ENCODE measurements at places on chromosomes 7 and 10.

- no peak for DNase-seq
Observed at GRCh38 chr10:122022276-122022675, 33.3 kb downstream of the TACC2 start.

- peak; percentile 20 for DNase-seq
Observed at GRCh38 chr10:47309408-47310089, 9.6 kb downstream of the GDF10 start.

DNA sequence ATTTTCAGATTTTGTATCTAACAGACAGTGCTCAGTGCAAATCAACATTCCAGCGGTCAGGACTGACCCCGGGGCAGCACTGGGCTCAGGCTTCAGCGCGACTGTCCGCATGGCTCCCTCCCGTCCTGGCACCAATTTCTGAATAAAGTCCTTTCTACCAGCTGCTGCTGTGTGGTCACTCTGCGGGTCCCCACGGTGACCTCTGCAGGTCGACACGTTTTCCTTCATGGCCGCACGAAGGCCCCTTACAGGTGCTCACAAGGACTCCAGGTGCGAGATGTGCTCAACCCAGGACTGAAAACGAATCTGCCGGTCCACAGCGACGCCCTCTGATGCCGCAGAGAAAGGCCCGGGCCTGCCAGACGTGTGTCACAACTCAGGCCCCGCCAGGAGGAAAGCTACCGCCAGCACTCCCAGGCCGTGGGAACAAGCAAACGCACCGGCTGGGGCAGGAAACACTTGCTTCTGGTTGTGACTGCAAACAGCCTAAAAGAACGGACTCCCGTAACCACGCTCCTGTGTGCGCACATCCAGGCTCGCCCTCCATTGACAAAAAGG is 3.7 kb upstream of the UTF1 start:
- DNase-seq: no peak

DNA sequence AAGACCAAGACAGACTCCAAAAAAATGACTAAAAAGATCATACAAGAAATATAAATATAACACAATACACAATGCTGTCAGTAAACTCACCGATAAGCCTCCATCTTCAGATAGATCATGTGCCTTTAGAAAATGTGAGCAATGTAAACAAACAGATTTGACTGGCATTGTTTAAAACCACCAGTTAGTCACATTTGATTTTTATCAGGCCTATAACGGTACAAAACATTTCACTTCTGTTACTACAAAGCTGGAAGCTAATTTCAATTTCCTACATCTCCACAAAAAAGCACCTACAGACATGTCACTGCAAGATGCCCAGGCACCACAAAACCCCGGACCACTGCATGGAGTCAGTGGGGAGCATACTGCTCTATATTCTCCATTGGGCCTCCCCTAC is 18.9 kb downstream of the SGMS1 start:
- no peak for DNase-seq

GRCh38 chr7:155874010-155874409 is 61.7 kb upstream of the SHH start:
- no peak for DNase-seq

DNA sequence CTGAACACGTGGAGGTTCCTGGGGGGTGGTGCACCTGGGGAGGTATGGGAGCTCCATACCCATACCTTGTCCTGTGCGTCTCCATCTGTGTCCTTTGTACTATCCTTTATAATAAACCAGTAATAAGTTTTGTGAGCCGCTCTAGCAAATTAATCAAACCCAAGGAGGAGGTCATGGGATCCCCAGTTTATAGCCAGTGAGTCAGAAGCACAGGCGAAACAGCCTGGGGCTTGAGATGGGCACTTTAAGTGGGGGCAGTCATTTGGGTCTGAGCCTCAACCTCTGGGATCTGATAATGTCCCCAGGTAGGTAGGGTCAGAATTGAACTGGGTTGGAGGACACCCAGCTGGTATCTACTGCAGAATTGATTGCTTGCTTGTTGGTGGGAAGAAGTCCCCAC is 16.9 kb downstream of the SNX10 start:
- no peak for DNase-seq

DNA sequence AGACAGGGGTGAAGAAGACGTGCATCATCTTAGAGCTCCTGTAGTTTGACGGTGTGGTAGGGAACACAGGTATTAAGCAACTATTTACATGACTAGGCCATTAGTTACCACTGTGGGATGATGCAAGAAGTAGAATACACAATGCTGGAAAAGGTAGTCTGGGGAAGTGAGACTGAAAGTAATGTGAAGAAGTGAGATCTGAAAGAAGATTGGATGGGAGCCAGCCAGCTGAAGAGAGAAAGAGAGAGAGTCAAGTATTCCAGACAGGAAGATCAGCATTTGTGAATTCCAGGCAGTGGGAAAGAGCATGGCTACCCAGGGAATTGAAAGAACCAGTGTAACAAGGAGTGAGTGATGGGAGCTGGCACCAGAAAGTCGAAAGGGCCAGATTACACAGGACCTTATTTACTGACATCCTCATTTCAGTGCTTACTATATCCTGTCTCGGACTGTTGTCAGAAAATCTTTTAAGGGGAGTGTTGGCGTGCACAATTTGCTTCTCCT is 4.0 kb upstream of the CFAP58 start:
- peak; percentile 75 for DNase-seq

GRCh38 chr10:119104654-119105015 is 722 bp downstream of the DENND10 start:
- DNase-seq: no peak

GRCh38 chr7:158277219-158278141 is 310.1 kb downstream of the PTPRN2 start:
- no peak for DNase-seq

GRCh38 chr7:81525841-81526240 is 244.0 kb downstream of the HGF start:
- no peak for DNase-seq

DNA sequence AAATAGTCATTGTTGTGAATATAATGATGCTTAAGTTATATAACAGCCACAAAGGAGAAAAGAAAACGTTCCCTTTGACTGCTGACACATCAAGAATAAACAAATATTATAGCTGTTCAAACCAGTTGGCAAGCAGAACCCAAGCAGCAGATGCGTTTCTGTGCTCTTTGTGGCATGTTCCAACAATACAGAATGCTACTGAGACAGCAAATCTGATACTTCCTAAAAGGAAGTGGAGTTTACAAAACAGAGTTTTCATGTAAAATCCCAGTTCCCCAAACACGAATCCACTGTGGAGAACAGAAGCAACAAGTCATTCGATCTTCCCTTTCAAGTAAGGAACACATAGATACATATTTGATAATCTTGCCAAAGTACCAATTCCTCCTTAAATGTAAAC is 170.9 kb upstream of the ASAH2 start:
- DNase-seq: peak; percentile 77

- no peak for DNase-seq
Observed at GRCh38 chr10:100128951-100129350, 47.3 kb upstream of the CPN1 start.

- no peak for DNase-seq
Observed at GRCh38 chr10:76036962-76037361, 605.5 kb downstream of the LRMDA start.

DNA sequence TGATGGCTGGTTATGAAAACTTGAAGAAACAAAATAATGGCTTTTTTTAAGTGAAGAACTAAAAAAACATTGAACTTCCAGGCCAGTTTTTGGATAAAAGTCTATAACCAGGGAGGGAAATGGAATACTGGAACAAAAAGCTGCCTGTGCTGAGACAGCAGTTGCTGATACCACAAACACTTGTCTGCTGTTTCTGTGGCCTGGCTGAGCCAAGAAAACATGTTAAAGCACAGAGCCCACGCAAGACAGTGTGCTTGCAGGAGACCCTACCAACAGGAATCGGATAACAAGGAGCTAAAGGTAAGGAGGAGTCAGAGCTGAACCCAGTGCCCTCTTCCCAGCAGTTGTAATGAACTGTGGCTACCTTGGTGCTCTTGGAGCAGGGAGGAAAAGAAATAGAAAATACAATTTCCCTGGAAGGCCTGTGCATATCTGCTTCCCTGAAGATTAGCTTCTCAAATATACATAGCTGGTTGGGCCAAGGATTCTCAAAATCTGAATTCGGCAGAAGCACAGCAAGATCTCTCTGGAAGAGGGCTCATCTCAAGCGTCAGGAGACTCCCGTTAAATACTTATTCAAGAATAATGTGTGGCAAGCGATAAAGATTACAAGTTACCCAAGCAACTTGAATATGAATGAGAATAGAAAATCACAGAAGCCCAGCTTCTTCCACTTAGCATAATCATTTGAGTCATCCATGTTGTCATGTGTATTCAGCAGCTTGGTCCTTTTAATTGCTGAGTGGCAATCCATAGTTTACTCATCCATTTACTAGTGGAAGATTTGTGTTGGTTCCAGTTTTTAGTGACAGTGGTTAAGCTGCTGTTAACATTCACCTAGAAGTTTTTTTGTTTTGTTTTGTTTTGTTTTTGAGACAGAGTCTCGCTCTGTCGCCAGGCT is 87.6 kb downstream of the NOD1 start:
- peak; percentile 49 for DNase-seq

- no peak for DNase-seq
Observed at GRCh38 chr10:102988404-102989314, 70.6 kb downstream of the CNNM2 start.

DNA sequence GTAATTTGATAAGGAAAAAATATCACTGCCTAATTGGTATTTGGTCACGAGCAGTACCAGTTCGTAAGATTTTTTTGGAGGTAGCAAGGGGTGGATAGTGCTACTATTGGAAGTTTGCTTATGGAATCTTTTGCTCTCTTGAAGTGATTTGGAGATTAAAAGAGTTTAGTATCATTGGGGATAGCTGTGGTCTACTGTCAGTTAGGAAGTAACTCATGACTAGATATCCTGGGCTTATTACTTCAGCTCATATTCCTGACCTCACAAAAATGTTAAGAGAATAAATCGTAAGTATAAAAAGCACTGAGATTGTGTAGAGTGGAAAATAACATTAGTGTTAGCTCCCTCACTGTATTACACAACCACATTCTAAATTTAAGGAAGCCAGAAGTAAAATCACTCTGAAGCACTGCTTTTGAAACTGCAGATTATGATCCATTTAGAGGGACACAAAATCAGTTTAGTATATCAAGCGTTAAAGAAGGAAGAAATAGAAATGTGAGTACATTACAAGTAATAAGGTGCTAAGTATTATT is 22.6 kb downstream of the SGPL1 start:
- DNase-seq: peak; percentile 62

- DNase-seq: no peak
Observed at GRCh38 chr7:27245798-27246691, 3.4 kb downstream of the EVX1 start.

DNA sequence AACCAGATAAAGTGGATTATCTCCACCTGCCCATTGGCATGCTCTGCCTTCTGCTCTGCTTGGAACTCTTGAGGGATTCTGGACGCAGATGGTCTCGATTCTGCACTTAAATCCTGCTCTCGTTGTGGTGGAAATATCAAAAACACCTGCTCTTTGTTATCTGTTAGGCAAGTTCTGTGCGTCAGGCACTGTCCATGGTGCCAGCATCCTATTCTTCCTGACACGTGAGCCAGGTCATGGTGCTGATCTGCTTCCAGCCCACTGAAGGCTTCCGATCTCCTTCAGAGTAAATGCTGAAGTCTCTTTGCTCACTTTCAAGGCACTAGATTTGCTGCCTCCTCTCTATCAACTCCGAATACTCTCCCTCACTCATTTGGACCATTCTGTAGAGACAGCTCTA is 505.6 kb downstream of the HTR7 start:
- no peak for DNase-seq

- peak; percentile 33 for DNase-seq
Observed at GRCh38 chr10:76329891-76330575, 898.6 kb downstream of the LRMDA start.

DNA sequence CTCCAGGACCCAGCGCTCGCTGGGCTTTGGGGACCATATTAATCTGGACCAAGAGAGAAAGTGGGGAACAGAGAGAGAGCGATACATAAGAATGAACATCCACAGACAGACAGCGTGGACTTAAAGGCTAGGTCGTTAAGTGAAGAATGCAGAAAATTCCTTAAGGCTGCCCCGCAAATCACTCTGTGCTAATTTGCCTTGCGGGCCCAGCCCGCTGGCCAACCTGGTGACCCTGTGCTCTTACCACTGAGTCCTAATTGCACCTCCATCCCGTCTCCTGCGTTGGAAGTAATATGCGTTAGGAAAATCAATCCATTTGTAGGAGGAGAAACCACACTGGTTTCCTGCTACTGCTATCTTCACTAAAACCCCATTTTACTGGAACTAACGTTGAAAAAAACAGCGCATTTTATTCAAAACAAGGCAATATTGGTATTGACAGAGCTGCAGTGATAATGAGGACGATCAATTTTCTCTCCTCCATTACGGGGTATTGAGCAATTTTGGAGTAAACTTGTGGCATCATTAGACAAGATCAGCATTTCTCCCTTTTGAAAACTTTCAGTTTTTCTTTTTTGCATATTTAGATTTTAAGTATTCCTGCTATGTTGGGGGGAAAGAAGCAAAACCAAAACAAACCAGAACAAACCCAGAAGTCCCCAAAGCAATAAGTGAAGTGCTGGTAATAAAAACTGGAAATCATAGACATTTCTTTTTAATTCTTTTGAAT is 85.2 kb downstream of the WDFY4 start:
- DNase-seq: peak; percentile 44

GRCh38 chr7:138072726-138073125 is 3.5 kb upstream of the AKR1D1 start:
- DNase-seq: no peak

GRCh38 chr7:45066409-45066808 is 22.4 kb downstream of the NACAD start:
- DNase-seq: no peak

GRCh38 chr10:6396226-6396625 is 183.8 kb downstream of the PRKCQ start:
- peak; percentile 38 for DNase-seq

DNA sequence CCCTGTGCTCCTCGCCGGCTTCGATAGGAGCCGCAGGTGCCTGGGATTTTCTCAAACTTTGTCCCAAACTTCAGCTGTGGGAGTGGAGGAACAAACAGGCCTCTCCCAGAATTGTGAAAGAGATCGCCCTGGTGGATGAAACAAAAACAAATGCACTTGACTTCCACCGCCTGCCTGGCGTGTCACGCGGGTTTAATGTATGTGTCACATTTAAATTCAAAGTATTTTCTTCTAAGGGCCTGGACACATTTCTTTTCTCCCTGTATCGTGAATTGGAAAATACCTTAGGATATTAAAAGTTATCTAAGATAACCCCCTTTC is 694 bp upstream of the WASL start:
- peak; percentile 86 for DNase-seq

- DNase-seq: no peak
Observed at GRCh38 chr10:121522831-121523230, 75.4 kb downstream of the FGFR2 start.

- DNase-seq: no peak
Observed at GRCh38 chr10:132664407-132664806, 121.5 kb downstream of the NKX6-2 start.
